ENCODE measurements at places on chromosomes 13 and 19.
A peak's percentile ranks its signal among the peaks of the same experiment; 100 is the strongest.

DNA sequence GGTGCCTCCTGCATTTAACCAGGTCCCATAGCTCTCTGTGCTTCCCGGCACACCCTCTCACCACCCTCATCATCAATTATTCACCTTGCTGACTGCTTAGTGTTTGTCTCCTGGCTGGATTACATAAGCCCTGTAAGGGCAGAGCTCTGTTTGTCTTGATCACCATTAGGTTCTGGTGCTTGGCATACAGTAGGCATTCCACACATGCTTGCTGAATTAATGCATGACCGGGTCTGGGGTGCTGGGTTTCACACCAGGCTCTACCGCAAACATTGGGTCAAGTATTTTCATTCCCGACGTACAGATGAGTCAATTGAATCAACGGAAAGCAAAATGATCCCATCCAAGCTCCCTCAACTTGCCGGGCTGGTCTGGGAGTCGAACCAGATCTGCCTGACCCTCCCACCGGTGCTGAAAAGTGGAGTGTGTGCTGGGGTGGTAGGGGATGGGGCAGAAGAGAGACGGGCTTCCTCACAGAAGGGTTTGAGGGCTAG is 28.5 kb downstream of the VAV1 start:
- no peak for DNase-seq

DNA sequence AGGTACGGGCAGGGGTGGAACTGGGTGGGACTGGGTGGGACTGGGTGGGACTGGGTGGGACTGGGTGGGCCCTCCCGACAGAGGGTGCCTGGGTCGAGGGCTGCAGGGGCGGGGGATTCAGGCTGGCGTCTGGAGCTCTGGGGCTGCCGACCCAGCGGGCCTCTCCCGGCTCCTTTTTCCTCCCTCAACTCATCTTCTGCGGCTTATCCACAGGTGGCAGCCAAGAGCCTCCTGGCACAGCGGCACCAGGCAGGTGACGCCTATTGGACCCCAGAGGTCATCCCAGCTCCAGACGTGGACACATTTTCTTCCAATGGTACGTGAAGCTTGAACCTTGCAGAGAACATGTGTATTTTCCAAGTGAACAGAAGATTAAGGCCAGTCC is 533 bp downstream of the ZNF544 start:
- DNase-seq: no peak

DNA sequence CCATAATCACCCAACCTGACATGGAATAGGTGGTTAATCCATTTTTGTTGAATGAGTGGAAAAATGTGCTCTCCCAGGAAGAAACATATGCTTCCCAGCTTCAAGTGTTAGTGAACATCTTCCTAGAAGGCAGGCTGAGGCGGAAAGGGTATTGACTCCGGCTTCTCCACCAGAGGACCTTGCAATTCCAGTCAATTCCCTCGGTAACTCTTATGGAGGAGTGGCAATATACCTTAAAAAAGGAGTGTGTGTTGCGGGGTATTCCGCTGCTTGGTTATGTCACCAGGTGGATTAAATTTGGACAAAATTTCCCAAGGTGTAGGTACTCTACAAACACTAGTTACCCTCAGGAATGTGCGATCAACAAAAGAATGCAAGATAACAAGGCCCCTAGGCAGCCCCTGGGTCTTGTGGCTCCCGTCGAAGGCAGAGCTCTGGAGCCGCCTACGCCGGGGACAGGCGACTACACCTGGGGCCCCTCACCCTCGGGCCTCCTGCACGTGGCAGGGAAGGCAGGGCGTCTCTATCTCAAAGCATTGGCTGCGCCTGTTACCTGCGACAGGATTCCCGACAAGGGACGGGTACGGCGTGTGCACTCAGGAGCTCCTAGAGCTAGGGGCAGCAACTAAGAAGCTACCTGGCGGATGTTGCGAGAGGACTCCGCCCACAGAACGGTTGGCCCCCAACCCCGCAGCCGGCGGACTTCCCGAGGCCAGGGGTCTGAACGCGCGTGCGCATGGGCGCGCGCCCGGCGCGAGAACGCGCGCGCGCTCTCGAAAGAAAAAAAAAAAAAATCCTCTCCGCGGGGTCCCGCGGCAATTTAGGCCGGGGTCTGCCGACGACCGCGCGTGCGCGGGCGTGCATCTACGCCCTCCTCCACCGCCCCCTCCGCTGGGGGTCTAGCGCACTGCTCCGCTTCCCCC is at the start of gene WDR87:
Gene WDR87 (minus strand): TSS at position 649 of the 923 bp plus-strand sequence. CDS start 8,355 bp downstream, outside the sequence.
- DNase-seq: peak; percentile 21

DNA sequence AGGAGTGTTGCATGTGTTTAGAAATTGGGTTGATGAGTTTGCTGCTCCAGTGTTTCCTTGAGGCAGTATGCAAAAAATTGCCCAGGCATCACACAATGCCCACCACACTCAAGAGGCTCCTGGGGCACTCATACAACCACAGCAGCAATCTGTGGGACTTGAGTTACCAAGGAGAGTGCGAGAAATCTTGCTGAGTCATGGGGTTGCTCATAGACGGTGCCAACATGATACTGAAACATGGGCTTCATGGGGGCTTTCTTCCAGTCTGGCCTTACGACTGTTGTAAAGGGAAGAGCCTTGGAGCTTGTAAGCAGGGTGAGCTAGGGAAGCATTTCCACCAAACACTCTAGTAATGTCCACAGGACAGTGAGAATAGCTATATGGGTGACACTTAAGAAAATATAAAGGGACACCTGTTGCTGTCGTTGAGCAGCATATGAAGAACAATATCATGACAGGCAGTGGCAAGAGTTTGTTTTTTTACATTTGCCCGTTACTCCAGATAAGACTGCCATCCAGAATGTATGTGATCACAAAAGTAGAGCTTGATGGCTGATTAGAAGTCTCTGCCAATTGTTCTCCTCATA is 1237.4 kb downstream of the UQCRFS1 start:
- DNase-seq: no peak

DNA sequence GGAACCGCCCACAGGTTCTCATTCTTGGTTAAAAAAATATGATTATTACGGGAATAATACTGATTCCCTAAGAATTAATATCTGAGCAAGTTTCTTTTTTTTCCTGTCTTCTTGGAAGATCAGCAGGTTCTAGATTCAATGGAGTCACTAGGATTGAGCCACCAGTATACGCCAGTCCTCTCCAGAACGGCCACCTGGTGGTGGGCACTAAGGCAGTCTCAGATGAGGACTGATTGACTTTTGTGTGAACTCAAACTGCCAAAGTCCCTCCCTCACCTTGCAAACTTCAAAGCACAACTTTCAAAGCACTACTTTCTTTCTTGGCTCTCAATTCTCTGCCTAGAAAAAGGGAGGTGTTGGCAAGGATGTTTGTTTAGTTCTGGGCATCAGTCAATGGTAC is 33.3 kb upstream of the ALOX5AP start:
- no peak for DNase-seq

GRCh38 chr13:112241288-112241687 is 134.9 kb upstream of the SPACA7 start:
- no peak for DNase-seq

DNA sequence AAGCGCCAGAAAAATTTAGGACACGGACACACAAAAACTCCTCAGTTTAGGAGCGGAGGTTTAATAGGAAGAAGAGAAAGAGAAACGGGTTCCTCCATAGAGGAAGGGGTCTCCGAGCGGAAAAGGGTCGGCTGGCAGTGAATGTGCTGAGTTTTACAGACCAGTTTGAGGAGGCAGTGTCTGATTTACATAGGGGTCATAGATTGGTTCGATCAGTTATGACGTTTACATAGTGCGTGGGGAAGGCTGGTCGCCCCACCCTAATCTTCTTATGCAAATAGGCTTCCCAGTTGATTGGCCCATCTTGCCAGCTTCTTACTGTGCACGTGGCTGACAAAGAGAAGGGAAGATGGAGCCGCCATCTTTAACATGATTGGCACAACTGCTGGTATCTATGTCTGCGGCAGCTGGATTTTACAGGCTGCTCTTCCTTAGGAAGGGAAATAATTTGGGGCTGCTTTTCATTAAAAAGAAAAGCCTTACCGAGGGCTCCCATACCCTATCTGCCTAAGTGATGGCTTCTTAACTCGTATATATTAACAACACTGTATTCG is 1.2 kb upstream of the ZNF225 start:
- DNase-seq: no peak

DNA sequence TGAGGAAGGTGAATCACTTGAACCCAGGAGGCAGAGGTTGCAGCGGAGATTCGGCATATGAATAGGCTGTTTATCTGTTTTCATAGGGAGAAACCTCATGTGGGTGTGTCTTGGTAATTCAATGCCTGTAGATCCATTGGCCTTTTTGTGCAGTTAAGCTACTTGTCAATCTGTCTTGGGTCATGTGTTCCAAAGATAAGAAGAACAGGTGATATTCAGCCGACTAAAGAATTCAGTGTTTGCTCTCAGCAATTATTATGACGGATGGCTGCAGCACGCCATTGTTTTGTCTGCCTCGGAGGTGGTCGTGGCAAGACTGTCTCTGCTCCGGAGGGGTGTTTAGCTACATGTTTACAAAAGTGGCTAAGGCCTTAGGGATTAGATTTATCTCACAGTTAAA is 573.0 kb upstream of the PCDH9 start:
- DNase-seq: no peak

GRCh38 chr13:108428691-108429090 is 159.2 kb downstream of the TNFSF13B start:
- DNase-seq: no peak

- DNase-seq: no peak
Observed at GRCh38 chr19:51091126-51091525, 8.4 kb upstream of the KLK14 start.

- DNase-seq: no peak
Observed at GRCh38 chr13:49869519-49869918, 66.6 kb downstream of the SPRYD7 start.

- DNase-seq: no peak
Observed at GRCh38 chr19:3266792-3267514, 42.5 kb downstream of the CELF5 start.

- no peak for DNase-seq
Observed at GRCh38 chr19:375395-376110, 31.0 kb upstream of the MIER2 start.

DNA sequence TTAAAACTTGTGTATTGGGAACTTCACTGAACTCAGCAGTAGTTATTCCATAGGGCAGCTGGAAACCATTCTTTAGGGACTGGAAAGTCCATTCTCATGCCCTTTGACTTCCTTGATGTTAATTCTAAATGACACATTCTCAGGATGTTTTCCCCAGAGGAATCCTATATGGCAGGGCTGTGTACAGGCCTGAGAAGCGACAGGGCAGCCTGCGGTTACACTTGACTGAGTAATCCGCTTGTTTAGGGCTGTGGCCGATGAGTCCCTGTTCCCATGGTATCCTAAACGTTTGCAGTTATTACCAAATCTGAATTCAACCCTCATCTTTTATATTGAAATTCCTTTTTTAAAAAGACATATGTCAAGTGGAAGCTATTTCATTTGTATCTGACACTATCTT is 83.5 kb downstream of the COL4A2 start:
- no peak for DNase-seq

DNA sequence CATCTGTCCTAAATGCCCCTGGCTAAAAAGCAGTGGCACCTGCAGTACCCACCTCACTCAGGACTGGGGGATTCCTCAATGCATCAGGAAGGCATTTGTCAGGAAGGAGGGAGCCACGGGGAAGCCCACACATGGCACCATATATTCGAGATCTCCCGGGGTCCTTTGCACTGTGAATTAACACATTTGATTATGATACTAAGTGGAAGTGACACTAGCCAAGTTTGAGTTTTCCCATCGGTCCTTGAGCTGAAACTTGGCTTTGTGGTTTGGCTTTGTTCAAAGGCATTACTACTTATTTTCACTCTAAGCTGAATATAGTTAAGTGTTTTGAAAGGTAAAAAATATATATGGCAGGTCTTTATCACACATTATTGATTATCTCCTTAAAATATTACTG is 168.7 kb upstream of the MYO16 start:
- DNase-seq: no peak

DNA sequence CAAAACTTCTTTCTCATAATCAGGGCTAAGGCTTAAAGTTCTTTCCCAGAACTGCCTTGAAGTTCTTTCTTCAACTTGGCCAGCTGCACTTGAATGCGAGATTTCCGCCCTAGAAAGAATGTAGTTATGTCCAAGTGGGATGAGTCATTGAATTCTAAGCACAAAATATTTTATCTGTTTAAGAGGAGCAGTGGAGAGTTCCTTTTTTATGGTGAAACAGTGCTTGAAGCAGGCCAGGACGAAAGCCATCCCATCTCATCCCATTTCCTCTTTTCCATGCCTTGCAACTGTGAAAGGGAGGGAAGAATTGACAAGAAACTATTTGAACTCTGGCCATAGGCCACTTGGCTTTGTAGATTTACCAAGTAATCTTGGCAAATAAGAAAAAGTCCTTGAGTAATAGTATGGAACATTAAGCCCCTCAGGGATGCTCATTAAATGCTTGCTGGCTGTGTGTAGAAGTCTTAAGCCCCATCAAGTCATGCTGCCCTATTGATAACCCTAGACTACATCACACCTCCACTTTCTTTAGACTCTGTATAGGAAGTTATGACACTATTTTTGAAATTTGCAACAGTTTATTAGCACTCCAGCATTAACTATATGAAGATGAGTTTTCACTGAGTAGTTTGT is 174.5 kb downstream of the KCTD12 start:
- no peak for DNase-seq

- DNase-seq: no peak
Observed at GRCh38 chr19:3100331-3100730, 6.2 kb downstream of the GNA11 start.

GRCh38 chr19:48064509-48064908 is 20.6 kb upstream of the CABP5 start:
- DNase-seq: no peak

DNA sequence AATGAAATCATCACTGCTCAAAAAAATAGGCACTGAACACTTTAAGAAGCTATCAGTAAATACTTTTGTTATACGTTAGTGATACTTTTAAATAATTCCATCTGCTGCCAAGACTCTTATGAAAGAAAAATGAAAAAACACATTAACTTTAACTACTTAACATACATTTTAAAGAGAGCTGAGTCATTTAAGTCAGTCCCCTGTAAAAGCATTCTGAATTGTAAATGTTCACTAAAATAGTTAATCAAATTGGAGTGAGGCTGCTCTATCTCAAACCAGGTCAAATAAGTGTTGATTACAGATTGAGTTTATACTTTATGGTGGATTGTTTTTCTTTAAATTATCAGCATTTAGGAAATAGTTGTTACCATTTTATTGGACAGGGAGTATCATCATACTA is 274.2 kb downstream of the MYO16 start:
- no peak for DNase-seq

DNA sequence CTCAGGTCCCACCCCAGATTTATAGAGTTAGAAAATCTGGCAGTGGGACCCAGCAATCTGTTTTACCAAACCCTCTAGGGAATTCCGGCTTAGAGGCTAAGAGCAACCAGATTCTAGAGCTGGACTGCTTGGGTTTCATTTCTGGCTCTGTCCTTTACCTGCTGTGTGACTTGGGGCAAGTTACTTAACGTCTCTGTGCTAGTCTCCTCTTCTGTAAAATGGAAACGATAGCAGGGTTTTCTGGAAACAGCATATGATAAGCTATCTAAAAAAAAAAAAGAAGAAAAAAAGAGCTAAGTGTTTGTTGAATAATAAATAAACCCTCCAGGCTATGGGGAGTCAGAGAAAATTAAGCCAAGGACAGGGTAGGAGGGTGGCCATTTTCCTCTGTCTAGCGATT is 11.6 kb upstream of the CACNG7 start:
- no peak for DNase-seq

Measured in effector CD4-positive, alpha-beta T cell (primary cell).